NCI-H2107 (cell line): ENCODE measurements at places on chromosomes 12 and 14.

DNA sequence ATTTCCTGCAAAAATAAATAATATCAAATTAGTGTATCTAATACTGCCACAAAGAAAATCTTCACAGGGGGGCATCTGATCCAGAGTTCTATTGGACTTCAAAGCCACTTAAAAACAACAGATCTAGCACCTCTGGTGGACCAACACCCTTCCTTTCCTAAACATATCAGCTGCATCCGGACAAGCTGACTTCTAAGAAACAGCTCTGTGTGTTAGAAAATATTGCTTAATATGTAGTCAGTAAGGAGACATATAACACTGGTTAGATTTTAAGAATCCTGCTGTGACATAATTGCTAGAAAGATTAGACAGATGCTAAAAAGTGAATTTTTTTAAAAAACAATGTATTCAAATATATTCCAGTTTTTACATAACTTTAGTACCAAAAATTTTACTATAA, 61.1 kb upstream of the PTPRB start:
- no peak for DNase-seq

GRCh38 chr12:93174473-93174872, 203.3 kb upstream of the NUDT4 start:
- no peak for DNase-seq

DNA sequence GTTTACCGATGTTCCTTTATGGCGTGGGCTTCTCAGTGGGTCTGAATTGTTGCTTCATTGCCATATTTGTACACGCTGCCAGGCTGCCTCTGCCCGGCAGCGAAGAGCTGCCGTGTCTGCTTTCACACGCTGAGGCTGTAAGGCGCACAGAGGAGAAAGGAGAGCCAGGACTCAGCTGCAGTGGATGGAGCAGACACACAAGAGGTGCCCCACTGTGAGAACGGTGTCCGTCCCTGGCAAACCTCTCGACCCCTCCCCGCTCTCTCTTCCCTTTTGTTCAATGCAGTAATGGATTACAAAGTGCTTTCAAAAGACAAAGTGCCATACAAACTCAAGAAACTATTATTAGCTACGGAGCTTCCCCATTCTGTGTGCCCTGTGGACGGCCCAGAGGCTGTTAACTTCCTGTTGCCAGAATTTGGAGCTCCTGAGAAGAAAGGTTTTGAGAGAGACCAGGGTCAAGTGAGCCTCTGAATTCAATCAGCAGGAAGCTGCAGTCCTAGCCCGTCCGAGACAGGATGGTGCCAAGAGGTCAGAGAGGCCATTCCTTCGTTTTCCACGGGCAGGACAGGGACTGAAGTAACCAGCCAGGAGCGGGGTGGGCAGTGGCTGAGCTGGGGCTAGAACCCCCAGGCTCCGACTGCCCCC, 15.8 kb downstream of the CCND2 start:
- DNase-seq = no peak

GRCh38 chr14:106308839-106309389, 782.5 kb downstream of the TMEM121 start:
- no peak for DNase-seq

DNA sequence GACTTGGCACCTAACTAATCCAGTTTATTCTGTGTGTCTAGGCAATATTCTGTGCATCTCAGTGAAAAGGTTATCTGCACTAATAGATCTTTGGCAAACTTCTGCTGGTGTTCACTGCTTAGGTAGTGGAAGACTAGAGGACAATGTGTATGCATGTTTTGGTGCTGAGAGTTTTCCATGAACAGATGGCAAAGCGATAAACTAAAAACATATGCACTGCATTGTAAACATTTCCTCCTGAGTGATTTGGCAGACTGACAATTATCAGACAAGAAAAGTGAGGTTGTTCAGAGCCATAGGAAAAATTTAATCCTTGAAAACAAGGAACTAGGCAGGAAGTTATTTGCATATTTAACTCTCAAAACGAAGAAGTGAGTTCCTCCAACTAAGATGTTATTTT, 400.4 kb downstream of the ATP23 start:
- no peak for DNase-seq

GRCh38 chr14:76958980-76959710, 69.4 kb downstream of the IRF2BPL start:
- no peak for DNase-seq

DNA sequence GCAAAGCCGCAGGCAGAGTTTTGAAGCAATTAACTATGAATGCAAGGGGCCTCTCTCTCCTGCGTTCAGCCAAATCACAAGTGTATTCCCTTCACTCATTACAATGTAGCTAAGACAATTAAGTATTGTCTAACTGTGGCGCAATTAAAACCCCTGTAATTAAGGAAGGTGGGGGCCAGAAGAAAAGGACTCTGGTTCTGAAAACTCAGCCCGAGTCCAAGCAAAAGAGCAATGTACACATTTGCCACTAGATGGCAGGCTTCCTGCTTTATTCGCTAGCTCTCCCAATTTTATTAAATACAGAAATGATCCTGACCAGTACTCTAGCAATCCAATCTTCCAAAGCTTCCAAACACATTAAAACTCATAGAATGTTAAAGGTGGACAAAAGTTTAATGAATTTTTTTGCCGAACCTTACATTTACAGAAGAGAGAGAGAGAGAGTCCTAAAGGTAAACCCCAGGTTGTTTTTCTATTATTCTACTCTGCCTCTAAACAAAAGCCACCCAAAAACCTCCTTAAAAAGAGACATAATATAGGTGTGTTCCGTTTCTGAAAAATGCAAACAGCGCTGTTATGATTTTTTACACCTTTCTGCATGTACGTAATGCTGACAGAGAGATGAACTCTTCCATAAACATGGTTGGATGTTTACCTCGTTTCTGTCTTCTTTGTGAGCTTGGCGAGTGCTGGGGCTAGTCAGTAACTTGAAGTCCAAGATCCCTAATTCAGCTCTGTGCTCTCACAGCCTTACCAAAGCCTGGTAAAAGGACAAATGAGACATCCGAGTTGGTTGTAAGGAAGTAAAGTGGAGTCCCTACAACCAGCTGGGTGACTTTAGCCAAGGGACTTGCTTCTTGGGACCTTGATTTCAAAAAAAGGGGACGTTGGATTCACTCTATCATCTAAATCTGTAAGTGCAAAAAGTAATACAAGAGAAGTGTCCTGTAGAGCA, 50.9 kb upstream of the VASH1 start:
- DNase-seq = peak; percentile 38

DNA sequence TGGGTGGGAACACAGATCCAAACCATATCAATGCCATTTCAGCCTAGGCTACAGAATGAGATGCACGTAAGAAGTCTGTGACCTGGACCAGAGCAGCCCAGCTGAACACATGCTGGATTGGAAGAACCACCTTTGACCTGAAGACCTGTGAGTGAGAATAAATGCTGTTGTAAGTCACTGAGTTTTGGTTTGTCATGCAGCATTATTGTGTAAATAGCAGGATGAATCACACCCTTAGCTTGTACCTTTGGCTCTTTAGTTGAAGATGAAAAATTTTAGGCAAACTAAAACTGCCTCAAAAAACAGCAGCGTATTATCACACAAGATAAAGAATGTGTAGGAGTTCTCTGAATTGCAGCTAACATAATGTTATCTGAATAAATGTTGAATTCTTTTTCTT, 199.4 kb upstream of the LRIG3 start:
- no peak for DNase-seq
